Activated CD4-positive, alpha-beta T cell treated with anti-CD3 and anti-CD28 coated beads, Interleukin-2, Interleukin-4, amounts not matched to agents 100 ng/mL and 50 ng/mL, durations not matched to agents 16 hours and 8 hours (primary cell): ENCODE measurements at places on chromosomes 5 and 9.

DNA sequence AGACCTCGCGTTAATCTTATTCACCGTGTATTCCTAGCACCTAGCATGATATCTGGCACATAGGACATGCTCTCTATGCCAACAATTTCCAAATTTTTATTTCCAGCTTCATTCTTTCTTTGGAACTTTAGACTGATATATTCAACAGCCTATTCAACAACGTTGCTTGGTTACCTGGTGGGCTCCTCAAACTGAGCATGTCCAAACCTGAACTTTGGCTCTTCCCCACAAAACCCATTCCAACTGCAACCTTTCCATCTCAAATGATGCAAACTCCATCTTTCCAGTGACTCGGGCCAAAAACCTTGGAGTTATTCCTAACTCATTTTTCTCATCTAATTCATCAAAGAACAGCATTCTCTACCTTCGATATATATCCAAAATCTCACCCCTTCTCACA, 525.2 kb downstream of the AGTPBP1 start:
- DNase-seq, result no peak

- no peak for DNase-seq
Observed at GRCh38 chr9:131282688-131283422, 6.5 kb upstream of the FAM78A start.

DNA sequence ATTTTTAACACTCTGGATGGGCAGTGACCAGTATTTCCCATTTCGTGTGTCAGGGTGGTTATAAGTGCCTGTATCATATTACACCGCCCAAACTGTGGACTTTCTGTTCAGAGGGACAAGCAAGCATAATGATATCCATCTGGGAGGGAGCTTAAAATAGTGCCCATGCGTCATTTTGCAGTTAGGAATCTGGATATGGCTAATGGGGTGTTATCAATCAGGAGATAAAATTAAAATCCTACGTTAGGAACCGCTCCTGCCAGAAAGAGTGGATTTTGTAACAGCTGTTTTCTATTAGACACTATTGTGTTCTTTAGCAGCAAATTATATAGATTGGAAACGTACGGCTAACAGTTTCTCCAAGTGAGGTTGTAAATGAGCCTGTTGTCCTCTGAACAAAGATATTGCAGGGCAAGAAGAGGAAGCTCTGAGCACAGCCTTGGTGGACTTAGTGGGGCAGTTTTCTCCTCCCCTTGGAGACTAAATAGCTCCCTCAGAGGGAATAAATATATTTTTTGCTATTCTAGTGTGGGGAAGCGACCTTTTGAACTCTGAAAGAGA, 160.4 kb downstream of the SPATA31D1 start:
- no peak for DNase-seq

- DNase-seq, result no peak
Observed at GRCh38 chr5:6714226-6715041, 1.2 kb downstream of the TENT4A start.

DNA sequence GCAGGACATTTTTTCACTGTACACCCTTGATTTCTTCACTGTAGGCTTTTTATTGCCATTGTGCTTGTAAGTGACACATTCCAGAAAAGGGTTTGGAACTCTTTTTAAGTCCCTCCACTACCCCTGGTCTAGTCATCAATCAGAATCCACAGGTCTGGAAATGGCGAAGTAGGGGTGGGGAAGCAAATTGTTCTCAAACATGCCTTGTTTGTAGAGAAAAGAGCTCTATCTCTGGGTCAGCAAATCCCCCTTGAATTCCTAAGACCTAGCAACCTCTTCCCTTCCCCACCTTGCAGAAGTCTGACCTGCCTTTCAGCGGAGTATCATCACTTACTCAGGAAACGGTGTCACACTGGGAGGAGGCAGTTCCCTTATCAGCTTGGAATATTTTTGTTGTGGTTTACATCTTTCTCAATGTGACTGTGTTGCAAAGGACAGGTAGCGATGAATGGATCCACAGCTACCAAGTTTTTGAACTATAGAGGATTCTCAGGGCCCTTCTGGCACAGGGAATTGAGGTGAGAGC, 3.2 kb downstream of the SH3RF2 start:
- DNase-seq, result no peak

DNA sequence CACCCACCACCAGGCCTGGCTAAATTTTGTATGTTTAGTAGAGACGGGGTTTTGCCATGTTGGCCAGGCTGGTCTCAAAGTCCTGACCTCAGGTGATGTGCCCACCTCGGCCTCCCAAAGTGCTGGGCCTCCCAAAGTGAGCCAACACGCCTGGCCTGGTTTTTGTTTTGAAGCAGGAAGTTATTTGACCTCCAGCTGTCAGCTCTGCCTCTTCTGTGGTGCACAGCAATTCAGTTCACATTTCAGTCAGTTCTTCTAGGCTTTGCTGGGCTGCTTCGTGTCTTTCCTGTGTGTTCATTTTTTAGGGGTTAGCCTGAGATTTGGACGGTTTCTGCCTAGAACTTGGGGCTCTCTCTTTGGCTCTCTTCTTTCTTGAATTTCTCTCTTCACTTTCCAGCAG, 8.9 kb downstream of the LCN1 start:
- no peak for DNase-seq

DNA sequence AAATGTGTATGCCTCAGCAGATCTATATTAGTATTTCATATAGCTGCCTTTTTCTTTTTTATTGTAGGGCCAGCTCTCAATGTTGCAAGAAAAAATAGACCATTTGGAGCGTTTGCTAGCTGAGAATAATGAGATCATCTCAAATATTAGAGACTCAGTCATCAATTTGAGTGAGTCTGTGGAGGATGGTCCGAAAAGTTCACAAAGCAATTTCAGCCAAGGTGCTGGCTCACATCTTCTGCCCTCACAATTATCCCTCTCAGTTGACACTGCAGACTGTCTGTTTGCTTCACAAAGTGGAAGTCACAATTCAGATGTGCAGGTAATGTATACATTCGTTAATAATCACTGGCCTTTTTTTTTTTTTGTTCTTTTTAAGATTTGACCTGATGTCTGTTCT, 23.7 kb downstream of the MAN2A1 start:
- no peak for DNase-seq

GRCh38 chr9:3906437-3907213, 380.8 kb upstream of the RFX3 start:
- DNase-seq, result no peak

- DNase-seq, result peak; percentile 3
Observed at GRCh38 chr9:3969590-3970260, 330.1 kb downstream of the GLIS3 start.

- DNase-seq, result peak; percentile 50
Observed at GRCh38 chr5:156913719-156914370, 49.2 kb downstream of the TIMD4 start.

DNA sequence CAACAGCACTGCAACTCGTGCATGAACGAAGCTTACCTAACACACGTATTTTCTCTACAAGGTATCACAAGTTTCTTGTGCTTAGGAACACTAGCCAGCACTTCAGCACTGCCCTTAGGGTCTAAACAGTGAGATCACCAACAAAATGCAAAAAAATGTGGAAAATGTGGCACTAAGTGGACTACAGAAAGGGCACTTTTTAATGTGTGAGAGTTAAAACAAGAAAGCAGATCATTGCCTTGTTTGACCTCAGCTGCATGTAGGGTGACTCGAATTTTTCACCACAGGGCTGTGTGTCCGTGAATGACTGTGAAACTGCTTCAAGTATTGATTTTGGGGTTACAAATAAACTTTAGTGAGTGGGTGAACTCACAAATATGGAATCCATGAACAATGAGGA, 90.5 kb downstream of the MARCHF3 start:
- no peak for DNase-seq

DNA sequence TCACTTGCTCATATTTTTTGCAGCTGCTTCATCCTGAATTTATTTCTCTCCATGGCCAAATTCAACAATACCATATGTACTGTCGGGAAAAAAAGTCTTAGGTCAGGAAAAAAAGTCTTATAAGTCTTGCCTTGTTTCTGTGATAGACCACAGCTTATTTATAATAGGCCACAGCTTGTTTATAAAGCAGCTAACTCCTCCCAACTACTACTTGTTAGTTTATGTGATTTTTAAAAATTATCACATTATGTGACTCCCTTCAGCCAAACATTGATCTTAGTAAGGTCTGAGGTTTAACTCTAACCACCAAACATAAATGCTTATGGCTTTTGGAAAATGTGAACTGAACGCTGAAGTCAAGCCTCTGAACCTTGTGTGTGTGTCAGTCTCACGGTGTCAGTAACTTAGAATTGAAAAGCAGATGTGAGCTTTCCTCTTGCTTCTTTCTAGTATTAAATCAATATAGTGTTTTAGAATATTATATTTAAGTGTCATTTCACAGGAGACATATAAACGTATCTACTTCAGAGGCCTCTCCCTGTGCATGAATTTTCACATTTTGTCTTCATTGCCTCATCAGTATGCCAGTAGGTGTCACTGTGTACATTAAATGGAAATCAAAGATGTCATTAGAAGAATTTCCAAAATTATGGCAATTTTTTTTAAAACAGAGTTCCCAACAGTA, 51.3 kb downstream of the SNX24 start:
- peak; percentile 4 for DNase-seq

DNA sequence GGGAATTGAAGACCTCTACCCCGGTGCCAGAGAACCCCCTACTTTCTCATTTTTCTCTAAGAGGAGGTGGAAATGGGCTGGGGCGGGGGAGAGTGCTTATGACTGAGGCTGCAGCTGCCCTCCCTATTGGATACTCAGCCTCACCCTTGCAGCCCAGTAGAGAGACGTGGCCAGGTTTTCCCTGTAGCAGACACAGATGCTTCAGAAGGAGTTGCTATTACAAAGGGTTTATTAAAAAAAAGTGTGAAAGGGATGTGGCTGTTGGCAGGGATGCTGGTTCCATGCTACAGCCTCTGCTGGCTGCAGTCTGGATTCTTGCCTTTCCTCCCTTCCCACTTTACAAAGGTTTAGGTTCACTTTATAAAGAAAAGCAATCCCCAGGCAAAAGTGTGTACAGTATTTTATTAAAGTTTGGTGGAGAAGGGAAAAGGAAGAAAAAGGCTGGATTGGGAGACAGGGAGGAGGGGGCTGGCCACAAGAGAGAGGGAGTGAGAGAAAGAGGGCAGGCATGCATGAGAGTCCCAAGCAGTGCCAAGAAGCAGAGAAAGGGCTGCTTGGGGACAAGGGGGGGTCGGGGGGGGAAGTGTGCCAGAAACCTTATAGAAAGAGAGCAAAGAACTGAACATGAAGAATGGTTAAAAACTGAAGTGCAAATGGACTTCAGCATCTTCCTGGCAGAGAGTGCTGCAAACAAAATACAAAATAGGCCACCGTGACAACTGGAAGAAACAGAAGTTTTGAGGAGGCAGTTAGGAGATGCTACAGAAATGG, 29.5 kb upstream of the NFIB start:
- DNase-seq, result no peak

- peak; percentile 12 for DNase-seq
Observed at GRCh38 chr5:89064736-89065135, 181.8 kb upstream of the MEF2C start.

DNA sequence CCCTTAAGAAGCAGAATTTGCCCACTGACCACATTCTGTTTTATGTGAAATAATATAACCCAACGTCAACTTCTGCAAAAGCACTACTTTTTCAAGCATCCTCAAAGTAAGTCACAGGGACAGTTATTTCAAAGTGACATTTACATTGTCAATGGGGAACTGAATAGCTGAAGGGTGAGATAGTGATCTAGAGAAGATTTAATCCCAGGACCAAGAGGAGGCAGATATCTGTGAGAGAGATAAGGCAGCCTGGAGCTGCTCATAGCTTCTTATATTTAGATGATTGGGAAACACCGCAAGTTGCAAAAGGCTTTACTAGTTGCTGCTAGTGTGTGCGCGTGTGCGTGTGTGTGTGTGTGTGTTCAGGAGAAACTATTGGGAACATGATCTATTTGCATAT, 210.4 kb upstream of the RFX3 start:
- no peak for DNase-seq

GRCh38 chr9:16044579-16044881, 491.7 kb downstream of the CCDC171 start:
- DNase-seq, result no peak

DNA sequence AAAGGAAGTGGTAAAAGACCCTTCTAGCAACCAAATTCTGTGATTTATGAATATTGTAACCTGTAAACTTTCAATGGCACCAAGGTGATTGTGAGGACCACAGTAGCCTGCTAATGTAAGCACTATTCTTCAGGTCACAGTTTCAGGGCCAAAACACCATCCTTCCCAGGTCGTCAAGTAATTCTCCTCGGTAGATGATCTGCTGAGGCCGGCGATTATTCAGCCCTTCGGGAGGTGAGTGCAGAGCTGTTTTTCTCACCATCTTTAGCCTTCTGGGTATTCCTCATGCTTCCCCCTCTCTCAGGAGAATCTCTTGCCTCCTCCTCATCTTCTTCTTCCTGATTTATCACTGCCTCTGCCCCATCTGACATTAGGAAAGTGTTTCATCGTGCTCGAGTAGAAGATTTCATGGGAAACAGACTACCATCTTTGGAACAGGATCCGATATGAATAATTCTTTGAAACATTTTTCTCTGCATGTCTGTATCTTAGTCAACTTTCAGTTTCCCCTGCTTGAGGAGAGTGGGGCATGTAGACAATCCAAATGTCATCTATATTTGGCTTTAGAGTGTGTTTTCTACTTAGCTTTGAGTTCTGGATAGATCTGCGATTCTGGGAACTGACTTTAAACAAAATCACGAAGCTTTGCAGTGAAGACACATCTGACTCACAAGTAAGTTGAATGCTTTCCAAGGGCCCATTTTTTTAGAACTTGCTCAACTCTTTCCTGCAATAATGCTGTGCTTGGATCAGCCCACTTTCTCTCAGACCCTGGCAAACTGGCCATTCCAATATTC, 173.9 kb downstream of the AOPEP start:
- DNase-seq, result peak; percentile 54

GRCh38 chr9:93601666-93602065, 25.3 kb downstream of the PHF2 start:
- no peak for DNase-seq

- DNase-seq, result no peak
Observed at GRCh38 chr5:73135429-73136054, 15.2 kb downstream of the TMEM171 start.

- DNase-seq, result no peak
Observed at GRCh38 chr9:25094518-25094917, 548.8 kb upstream of the IZUMO3 start.

DNA sequence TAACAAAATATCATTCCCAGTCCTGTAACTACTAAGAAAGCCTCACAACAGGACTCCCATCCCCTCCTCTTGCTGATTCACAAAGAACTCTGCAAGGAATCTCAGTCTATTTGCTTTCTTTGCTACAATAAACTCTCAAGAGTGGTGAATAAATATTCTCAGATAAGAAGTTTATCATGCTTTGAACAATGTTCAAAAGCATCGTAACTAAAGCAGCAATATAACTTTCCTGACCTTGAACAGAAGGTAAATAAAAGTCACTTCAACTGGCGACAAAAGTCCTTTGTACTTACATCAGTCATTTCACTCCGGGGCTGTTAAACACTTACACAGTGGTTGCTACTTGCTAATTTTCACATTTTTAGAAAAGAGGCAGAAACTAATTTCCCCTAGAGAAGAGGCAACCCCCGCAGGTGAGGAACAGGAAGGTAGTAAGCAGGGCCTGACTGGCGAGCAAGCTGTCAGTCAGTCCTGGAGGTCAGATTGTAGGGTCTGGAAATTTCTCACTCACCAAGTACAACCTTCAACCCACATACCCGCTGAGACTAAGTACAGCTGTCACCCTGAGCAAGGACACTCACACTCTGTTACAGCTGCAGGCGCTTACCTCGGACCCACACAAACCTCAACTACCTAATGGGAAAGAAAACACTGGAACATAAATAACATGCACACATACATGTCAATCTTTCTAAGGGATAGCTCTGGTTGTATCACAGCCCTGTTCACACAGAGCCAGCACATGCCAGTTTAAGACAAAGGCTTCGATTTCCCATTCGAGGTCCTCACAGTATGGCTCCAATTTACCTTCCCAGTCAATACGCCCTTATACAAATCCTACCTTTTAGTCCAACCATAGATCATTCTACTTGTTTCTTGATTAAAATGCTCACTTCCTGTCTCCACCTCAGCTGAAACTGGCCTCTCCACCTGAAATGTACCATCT, 104.6 kb upstream of the RETREG1 start:
- DNase-seq, result no peak
